ENCODE measurements at places on chromosomes 12 and 14.

GRCh38 chr12:65133879-65134278 is 12.8 kb upstream of the WIF1 start:
- DNase-seq = no peak

- no peak for DNase-seq
These were observed 207.8 kb downstream of the RBM19 start for GRCh38 chr12:113758165-113758924.

DNA sequence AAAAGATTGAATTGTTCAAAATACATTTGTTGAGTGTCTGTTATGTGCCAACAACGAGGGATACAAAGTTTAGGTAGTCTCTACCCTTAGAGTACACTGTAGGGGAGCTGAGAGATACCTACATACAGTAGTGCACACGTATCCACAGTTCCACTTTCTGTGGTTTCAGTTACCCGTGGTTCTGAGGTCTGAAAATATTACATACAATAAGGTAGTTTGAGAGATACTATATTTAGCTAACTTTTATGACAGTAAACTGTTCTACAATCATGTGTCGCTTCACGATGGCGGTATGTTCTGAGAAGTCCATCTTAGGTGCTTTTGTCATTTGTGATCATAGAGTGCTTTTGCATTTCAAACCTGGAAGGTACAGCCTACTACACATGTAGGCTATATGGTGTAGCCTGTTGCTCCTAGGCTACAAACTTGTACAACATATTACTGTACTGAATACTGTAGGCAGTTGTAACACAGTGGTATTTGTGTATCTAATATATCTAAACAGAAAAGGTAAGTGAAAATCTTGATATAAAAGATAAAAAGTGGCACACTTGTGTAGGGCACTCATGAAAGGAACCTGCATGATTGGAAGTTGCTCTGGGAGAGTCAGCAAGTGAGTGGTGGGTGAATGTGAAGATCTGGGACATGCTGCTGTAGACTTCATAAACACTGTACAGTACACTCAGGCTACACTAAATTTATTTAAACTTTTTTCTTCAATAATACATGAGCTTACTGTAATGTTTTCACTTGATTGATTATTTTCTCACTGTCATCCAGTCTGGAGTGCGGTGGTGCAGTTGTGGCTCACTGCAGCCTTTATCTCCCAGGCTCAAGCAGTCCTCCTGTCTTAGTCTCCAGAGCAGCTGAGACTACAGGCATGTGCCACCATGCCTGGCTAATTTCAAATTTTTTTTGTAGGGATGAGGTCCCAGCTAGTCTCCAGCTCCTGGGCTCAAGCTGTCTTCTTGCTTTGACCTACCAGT is 4.0 kb downstream of the CPSF6 start:
- DNase-seq = no peak

- peak; percentile 49 for DNase-seq
These were observed 1319.1 kb downstream of the TMEM121 start for GRCh38 chr14:106845286-106846087.

GRCh38 chr14:72033365-72033764 is 101.1 kb downstream of the RGS6 start:
- DNase-seq = no peak

- no peak for DNase-seq
These were observed 2.8 kb downstream of the MAP4K5 start for GRCh38 chr14:50529288-50530179.

DNA sequence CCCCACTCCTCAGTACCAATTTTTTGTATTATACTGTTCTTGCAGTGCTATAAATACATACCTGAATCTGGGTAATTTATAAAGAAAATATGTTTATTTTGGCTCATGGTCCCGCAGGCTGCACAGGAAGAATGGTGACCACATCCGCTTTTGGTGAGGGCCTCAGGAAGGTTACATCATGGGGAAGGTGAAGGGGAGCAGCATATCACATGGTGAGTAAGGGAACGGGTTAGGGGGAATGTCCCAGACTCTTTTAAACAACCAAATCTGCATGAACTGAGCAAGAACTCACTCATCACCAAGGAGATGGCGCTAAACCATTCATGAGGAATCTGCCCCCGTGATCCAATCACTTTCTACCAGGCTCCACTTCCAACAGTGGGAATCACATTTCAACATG is 40.0 kb downstream of the OSBPL8 start:
- DNase-seq = no peak

- DNase-seq = no peak
These were observed 177.7 kb downstream of the MED13L start for GRCh38 chr12:116099652-116100432.

- no peak for DNase-seq
These were observed 365.6 kb downstream of the BCL11B start for GRCh38 chr14:98906123-98906995.

DNA sequence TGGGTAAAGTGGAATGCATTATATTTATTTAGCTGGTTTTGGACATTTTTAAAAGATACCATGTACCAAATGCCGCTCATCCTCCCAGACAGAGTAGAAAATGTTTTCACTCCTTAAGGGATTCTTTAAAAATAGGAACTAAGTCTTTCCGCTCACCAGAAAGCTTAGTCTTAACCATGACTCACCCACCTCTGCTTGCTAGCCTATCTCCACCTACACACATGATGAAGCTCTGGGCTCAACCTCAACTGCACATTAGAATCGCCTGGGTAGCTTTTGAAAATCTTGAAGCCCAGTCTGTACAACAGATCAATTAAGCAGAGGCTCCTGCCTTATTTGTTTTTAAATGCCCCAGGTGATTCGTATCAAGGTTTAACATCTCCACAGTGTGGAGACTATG is 260.5 kb downstream of the NEDD1 start:
- DNase-seq = no peak

GRCh38 chr14:35964697-35965286 is 138.7 kb downstream of the BRMS1L start:
- DNase-seq = no peak

- DNase-seq = no peak
These were observed 209.5 kb upstream of the DIO3 start for GRCh38 chr14:101351769-101352168.

GRCh38 chr12:111905502-111905901 is 63.5 kb downstream of the MAPKAPK5 start:
- no peak for DNase-seq

GRCh38 chr12:53078425-53079225 is 565 bp downstream of the SPRYD3 start:
- DNase-seq = no peak

DNA sequence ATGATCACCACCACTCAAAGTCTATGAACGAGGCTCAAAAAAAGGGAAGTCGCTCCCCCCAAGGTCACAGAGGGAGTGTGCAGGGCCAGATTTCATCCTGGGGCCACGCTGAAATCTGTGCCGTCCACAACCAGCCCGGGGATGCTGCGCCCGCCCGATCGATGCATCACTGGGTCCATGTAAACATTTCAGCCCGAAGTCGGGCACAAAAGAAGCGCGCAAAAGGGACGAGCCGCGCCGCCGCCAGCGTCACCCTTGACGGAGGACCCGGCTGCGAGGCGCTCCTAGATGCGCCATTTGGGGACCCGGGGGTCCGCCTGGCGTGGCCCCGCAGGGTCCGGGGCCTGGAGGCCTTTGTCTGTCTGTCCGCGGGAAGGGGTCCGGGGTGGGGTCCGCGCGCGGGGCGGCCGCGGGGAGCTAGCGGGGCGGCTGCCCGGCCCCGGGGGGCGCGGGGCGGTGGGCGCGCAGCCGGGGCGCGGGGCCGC is 503 bp downstream of the FBXO21 start:
- no peak for DNase-seq

- no peak for DNase-seq
These were observed 130.5 kb downstream of the ACSS3 start for GRCh38 chr12:81208187-81208911.

DNA sequence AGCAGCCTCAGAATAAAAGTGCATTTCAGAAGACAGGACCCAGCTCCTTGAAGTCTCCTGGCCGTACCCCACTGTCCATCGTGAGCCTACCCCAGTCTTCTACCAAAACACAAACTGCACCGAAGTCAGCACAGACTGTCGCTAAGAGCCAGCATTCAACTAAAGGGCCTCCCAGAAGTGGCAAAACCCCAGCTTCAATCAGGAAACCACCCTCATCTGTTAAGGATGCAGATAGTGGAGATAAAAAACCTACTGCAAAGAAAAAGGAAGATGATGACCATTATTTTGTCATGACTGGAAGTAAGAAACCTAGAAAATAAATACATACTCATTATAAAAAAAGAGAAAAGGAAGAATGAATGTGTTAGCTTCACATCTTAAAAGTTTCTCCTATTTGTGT is 51.1 kb downstream of the GAS2L3 start:
- DNase-seq = no peak

GRCh38 chr12:5715021-5715420 is 230.0 kb downstream of the ANO2 start:
- no peak for DNase-seq

DNA sequence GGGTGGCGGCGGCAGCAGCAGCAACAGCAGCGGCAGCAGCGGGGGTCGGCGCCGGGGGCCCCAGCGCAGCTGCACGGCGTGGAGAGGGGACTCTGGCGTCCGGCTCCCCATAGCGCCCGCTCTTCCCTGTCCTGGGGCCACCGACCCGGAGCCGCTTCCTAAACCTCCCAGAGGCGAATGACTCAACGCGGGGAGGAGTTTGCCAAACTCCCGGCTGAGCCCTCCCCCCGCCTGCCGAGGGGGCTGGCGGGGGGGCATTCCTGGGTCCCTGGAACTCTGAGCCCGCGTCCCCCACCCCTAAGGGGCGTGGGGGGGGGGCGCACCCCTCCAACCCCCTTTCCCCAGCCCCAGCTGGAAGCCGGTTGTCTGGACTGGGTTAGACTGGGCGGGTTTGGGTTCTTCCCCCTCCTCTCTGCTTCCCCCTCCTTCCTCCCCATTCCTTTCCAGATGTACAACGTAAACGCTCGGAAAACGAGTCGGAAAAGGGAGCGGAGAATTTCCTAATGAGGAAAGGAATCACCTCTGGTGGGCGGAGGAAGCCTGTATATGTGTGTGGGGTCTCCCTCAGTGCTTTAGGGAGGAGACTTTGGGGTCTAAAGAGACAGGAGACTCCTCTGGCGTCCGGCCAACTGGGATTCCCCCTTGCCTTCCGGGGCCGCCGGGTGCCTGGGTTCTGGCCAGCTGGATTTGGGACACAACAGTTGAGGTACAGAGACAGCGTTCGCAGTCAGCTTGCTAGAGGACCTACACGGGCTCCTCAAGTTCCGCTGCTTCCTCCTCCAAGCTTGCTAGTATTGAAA is at the start of gene ITGA5:
Gene ITGA5, minus strand, starts transcription at position 179 of the 800 bp plus-strand sequence. Its CDS starts 68 bp downstream, at position 111.
- DNase-seq = no peak

- DNase-seq = no peak
These were observed 22.9 kb upstream of the AKAP5 start for GRCh38 chr14:64442300-64442988.

- no peak for DNase-seq
These were observed 7.8 kb downstream of the GALNT6 start for GRCh38 chr12:51383269-51383905.

- DNase-seq = no peak
These were observed at the start of gene CEP170B for GRCh38 chr14:104865081-104865630. Gene CEP170B, plus strand, starts transcription at chr14:104865268. Its CDS starts 3,183 bp downstream, at chr14:104868451.

- no peak for DNase-seq
These were observed 56.5 kb upstream of the KCNH3 start for GRCh38 chr12:49482095-49483051.

DNA sequence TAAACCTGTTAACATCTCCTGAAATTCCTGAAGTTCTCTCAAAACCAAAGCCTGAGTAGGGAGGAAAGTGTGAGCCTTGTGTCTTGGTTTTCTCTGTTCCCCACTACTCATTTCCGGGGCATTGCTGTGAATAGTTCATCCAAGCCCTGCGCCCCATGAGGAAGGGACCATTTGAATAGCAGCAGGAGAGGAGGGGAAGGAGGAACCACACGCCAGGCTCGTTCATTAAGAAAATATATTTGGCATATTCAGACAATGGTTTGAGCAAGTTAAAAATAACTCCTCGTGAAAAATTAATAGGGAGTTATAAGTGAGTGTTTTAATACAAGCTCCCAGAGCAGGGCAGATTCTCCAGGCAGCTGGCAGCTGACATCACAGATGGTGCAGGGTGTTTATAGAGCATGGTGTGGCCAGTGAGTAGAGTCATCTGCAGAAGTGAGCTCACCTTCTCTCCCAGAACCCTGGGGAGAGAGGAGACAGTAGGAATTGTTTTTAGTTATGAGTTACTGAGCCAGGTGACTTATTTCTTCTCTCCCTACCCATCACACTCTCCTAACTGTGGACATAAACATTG is 29.5 kb upstream of the CISTR start:
- DNase-seq = no peak

- DNase-seq = peak; percentile 5
These were observed 448 bp downstream of the FBXL14 start for GRCh38 chr12:1594006-1594260.

DNA sequence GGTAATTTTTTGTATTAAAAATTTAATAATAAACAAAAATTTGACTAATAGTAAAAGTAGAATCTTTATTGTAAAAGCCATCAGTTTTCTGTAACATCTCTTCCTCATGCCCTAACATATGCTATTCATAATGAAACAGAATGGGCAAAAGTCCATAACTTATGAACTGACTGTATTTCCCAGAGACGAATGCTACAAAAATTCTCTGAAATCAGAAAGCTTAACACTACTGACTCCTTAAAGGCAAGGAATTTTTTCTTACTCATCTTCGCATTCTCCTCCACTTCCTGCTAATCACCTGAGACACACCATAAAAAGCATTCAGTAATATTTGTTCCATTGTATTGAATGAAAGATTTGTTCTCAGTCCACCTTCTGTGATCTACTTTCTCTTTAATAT is 17.6 kb downstream of the MON2 start:
- no peak for DNase-seq

Measured in NCI-H187 (cell line).